T-helper 22 cell (primary cell): ENCODE measurements at places on chromosomes 12 and 14.

- DNase-seq = no peak
Observed at GRCh38 chr14:96255501-96256366, at the start of gene BDKRB1. BDKRB1 (plus strand) TSS chr14:96256210; CDS start chr14:96263683, 7,473 bp downstream.

DNA sequence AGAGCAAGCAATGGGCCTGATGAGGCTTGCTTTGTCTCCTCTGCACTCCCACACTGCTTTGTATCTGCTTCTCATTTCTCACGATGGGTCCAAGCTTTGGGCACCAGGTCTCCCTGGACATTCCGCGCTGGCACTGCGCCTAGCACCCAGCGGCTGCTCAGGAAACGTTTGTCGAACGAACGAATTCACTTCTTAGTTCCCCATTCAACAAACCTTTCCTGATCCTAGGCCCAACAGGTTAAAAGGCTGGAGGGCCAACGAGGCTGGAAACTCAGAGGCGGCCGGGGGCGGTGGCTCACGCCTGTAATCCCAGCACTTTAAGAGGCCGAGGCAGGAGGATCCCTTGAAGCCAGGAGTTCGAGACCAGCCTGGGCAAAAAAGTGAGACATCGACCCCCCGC, 1.0 kb upstream of the GLRX5 start:
- no peak for DNase-seq

DNA sequence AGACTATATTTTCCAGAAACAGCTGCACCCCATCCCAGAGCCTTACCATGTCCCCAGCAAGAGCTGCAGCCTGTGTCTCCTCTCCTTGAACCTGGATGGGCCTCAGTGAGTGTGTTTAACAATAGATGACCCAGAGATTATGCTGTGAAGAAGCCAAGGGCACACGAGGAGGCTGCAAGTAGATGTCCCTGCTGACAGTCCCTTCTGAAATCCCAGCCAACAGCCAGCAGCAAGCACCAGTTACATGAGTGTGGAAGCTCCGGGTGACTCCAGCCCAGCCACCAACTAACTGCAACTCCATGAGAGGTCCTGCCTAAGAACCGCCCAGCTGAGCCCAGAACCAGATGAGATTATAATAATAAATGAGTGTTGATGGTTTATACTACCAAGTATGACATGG, 191.7 kb downstream of the BCL11B start:
- no peak for DNase-seq

- DNase-seq = no peak
Observed at GRCh38 chr12:1332327-1332726, 262.1 kb downstream of the FBXL14 start.

GRCh38 chr12:113772505-113773030, 193.6 kb downstream of the RBM19 start:
- no peak for DNase-seq

GRCh38 chr14:74846168-74846567, 29.8 kb downstream of the PROX2 start:
- DNase-seq = no peak

DNA sequence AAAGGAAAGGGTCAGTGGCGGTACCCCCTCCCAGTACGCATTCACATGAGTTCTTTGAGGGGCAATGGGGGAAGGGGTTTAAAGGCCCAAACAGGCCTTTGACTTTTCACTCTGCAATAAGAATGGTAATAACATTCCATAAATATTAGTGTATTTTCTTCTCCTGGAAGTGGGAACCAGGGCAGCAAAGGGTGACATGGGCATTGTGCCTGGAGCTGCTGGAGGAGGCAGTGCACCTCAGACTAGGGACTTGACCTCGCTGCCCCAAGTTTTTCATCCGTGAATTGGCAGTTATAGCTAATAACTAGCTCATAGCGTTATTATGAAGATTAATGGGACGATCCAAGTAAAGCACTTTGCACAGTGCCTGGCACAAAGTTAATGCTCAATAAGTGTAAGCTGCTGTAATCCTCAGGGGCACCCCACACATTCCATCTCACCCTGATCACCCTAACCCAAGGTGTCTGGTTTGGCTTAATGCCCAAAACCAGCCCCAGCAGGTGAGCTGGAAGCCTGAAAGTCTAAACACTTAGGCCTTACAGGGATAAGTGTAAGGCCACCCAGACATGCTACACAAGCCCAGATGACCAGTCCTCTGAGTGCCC, 2.8 kb upstream of the KCNH3 start:
- no peak for DNase-seq
